ENCODE measurements at places on chromosomes 16 and 17.

GRCh38 chr16:22203091-22203490 is 3.0 kb upstream of the EEF2K start:
- no peak overlapping the region for H3K27ac ChIP-seq
- H3K27me3 ChIP-seq, result no peaks in the 10 kb centered on the region
- H3K36me3 ChIP-seq, result no peaks in the 10 kb centered on the region

- no peaks in the 10 kb centered on the region for H3K36me3 ChIP-seq
- H3K27me3 ChIP-seq, result peaks cover 45% of the 10 kb centered on the region
- H3K4me3 ChIP-seq, result no peak overlapping the region
- DNase-seq, result no peak
Measured at GRCh38 chr16:86214326-86215232, 295.7 kb upstream of the FOXF1 start.

DNA sequence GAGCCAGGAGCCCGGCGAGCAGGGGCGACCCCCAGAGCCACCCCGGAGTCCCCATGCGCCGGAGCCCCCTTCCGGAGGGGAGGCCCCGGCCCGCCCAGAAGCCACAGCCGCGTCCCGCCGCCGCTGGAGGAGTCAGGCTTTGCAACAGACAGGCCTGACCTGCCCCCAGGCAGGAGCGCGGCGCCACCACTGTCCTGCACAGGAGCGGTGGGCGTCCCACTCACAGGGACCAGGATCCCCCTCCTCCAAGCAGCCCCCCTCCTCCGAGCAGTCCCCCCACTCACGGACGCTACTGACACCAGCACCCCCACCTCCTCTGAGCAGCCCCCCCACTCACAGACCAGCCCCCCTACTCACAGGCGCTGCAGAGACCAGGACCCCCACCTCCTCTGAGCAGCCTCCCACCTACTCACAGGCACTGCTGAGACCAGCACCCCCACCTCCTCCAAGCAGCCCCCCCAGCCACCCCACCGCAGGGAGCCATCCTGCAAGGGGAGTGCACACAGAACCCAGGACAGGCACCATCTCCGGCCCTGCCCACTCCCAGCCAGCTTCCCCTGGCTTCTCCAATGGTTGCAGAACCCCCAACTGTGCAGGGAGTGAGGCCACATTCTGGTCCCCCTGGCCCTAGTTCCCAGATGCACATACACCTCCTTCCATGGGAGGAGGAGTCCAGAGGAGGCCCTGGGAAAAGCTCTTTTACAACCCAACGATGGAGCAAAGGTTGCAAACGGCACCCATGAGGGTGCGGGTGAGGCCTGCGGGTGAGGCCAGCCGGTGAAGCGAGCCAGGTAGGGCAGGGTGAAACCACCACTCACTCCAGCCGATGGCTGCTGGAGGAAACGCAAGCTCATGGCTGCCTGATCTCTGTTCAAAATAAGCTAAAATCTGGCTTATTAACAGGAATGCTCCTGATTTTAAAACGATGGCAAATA is 69.9 kb downstream of the ABR start:
- H3K4me3 ChIP-seq, result peak overlapping the region; percentile 80
- H3K27me3 ChIP-seq, result no peaks in the 10 kb centered on the region

GRCh38 chr16:82454566-82454965 is 172.2 kb upstream of the CDH13 start:
- no peak for DNase-seq
- no peaks in the 10 kb centered on the region for H3K4me1 ChIP-seq
- H3K27ac ChIP-seq, result no peak overlapping the region
- H3K27me3 ChIP-seq, result peaks cover 29% of the 10 kb centered on the region
- H3K36me3 ChIP-seq, result no peaks in the 10 kb centered on the region

DNA sequence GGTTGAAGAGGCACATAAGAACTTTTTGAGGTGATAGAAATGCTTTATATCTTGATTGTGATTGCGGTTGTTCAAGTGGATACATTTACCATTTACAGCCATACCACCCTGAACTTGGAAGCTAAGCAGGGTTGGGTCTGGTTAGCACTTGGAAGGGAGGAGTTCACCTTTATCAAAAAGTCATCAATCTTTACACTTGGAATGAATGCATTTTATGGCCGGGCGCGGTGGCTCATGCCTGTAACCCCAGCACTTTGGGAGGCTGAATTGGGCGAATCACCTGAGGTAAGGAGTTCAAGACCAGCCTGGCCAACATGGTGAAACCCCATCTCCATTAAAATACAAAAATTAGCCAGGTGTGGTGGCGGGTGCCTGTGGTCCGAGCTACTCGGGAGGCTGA is 9.5 kb upstream of the GJD3 start:
- no peaks in the 10 kb centered on the region for H3K27me3 ChIP-seq
- H3K4me3 ChIP-seq, result no peak overlapping the region
- DNase-seq, result no peak
- no peaks in the 10 kb centered on the region for H3K4me1 ChIP-seq

DNA sequence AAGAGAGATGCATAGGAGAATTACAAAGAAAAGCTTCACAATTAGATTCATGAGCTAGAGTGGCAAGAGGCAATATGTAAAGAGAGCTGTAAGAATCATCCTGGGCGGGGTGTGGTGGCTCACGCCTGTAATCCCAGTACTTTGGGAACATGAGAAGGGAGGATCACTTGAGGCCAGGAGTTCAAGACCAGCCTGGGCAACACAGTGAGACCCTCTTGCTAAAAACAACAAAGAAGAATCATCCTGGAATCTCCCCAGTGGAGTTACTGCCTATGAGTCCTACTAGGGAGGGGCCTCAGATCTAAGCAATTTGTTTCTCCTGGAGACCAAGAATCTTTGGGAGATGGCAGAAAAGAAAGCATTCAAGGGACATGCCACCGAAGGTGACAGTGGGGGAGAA is 119.1 kb downstream of the HIC1 start:
- H3K4me1 ChIP-seq, result peaks cover 64% of the 10 kb centered on the region
- no peak overlapping the region for H3K4me3 ChIP-seq
- peak overlapping the region; percentile 99 for H3K27ac ChIP-seq

DNA sequence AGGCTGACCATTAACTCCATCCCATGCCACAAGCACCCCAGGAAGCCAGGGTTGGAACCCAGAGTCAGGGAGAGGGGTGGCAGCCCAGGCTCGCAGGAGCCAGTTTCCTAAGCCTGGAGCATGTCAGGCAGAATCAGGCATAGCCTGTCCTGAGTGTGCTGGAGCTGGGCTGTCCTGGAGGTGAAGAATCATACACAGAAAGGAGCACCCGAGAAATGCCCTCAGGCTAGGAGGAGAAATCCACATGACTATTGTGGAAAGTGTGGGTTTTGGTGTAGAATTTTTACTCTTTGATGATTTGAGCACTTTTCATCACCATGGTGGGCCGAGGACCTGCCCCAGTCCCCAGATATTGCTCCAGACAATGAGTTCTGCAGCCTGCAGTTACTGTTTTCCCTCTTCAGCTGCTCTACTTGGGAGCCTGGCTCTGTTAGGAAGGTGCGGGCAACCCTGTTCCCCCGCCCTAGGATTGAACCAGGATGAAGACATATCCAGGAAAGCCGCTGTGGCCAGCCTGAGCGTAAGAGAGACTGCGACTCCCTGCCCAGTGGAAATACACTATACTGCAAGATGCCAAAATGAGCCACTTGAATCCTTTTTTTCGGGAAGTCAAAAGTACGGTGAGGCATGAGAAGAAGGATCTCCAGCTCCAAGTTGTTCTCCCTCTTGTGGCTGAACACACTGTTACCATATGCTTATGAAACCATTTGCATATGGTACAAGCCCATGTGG is 29.0 kb upstream of the HEATR6 start:
- H3K4me3 ChIP-seq, result no peak overlapping the region
- H3K27me3 ChIP-seq, result no peaks in the 10 kb centered on the region
- peak; percentile 60 for DNase-seq
- H3K27ac ChIP-seq, result 0 out of 2 replicates have a peak overlapping the region, but pooled peaks have one; percentile 1

DNA sequence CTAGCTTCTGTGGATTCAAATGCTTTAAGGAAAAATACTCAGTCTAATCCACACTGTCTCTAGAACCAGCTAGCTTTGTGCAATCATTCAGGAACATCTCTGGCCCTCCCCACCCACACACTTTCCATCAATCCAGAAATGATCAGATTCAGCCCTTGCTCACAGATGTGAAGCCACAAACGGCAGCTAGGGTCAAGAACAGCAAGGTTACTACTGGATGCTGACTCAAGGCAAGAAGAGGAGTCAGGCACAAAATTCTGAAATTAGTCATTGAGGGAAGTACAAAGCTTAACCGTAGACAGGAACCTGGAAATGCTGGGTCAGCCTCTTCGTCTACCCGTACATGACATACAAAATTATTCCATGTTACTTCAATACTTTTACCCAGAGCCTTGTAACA is 174.6 kb downstream of the CDH13 start:
- no peak overlapping the region for H3K27ac ChIP-seq
- H3K36me3 ChIP-seq, result no peaks in the 10 kb centered on the region
- H3K4me3 ChIP-seq, result no peak overlapping the region
- no peaks in the 10 kb centered on the region for H3K27me3 ChIP-seq

GRCh38 chr16:21937336-21937829 is 15.8 kb upstream of the UQCRC2 start:
- H3K27me3 ChIP-seq, result 0 out of 2 replicates have a peak, but pooled peaks cover 4% of the 10 kb centered on the region
- H3K36me3 ChIP-seq, result no peaks in the 10 kb centered on the region
- H3K27ac ChIP-seq, result no peak overlapping the region
- H3K4me1 ChIP-seq, result no peaks in the 10 kb centered on the region
- no peak overlapping the region for H3K4me3 ChIP-seq

DNA sequence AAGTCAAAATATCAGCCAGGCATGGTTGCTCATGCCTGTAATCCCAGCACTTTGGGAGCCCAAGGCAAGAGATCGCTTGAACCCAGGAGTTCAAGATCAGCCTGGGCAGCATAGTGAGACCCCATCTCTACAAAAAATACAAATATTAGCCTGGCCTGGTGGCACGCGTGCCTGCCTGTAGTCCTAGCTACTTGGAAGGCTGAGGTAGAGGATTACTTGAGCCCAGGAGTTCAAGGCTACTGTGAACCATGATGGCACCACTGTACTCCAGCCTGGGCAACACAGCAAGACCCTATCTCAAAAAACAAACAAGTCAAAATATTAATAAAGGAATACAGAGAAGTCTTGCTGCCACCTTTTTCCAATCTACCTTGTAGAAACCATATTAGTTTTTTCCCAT is 4.2 kb downstream of the ZNF689 start:
- DNase-seq, result no peak
- H3K27ac ChIP-seq, result no peak overlapping the region
- 0 out of 2 replicates have a peak, but pooled peaks cover 10% of the 10 kb centered on the region for H3K36me3 ChIP-seq
- H3K4me1 ChIP-seq, result peaks cover 17% of the 10 kb centered on the region
- no peak overlapping the region for H3K4me3 ChIP-seq

GRCh38 chr17:51147650-51148049 is 5.7 kb upstream of the NME1 start:
- H3K4me3 ChIP-seq, result no peak overlapping the region
- DNase-seq, result peak; percentile 47
- H3K27ac ChIP-seq, result peak overlapping the region; percentile 37
- no peaks in the 10 kb centered on the region for H3K36me3 ChIP-seq
- H3K4me1 ChIP-seq, result peaks cover 20% of the 10 kb centered on the region
- H3K27me3 ChIP-seq, result no peaks in the 10 kb centered on the region

DNA sequence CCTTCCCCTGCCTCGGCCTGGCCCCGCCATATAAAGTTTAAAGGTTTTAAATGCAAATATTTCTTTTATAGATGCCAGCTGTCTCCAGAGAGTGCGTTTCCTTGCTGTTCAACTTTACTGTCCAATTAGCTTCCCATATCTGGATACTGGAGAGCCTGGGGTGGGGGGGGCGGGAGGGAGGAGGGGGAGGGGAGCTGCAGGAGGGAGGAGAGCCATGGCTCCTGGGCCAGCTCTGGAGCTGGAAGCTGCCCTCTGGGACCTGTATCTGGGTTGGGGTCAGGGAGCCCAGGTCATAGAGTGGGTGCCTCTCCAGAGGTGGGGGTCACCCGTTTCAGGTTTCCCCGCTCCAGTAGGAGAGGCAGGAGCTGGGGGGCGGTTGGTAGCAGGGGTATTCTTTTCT is 6.2 kb upstream of the GSE1 start:
- peaks cover 10% of the 10 kb centered on the region for H3K4me1 ChIP-seq
- H3K27me3 ChIP-seq, result no peaks in the 10 kb centered on the region
- H3K36me3 ChIP-seq, result no peaks in the 10 kb centered on the region
- no peak overlapping the region for H3K27ac ChIP-seq

GRCh38 chr16:78045865-78046581 is 23.7 kb downstream of the CLEC3A start:
- H3K27ac ChIP-seq, result no peak overlapping the region
- no peaks in the 10 kb centered on the region for H3K36me3 ChIP-seq
- DNase-seq, result peak; percentile 71
- H3K4me1 ChIP-seq, result no peaks in the 10 kb centered on the region

All from GM23248 (cell line).